ENCODE measurements at places on chromosomes 6 and 20.

DNA sequence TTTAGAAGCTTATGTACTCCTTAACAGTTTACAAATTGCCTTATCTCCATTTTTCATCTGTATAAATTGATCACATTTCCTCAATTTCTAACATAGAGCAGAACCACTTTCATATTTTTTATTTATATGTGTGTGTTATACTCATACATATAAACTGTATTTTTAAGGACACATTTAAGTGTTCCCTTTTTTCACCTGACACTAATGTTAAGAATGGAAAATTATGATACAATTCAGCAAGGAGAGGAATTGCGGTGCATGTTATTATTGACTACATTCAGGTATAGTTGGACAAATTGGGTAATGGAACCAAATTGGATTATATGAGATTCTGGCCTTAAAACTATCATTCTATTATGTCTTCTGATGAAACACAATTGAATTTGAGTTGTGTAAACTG is 479.1 kb upstream of the FLRT3 start:
- no peak for DNase-seq

GRCh38 chr20:15653396-15654207 is 919.6 kb downstream of the KIF16B start:
- no peak for DNase-seq

- DNase-seq, result no peak
Observed at GRCh38 chr20:38121741-38122140, 43.3 kb downstream of the TGM2 start.

GRCh38 chr6:17097982-17098381 is 3.9 kb upstream of the STMND1 start:
- no peak for DNase-seq

DNA sequence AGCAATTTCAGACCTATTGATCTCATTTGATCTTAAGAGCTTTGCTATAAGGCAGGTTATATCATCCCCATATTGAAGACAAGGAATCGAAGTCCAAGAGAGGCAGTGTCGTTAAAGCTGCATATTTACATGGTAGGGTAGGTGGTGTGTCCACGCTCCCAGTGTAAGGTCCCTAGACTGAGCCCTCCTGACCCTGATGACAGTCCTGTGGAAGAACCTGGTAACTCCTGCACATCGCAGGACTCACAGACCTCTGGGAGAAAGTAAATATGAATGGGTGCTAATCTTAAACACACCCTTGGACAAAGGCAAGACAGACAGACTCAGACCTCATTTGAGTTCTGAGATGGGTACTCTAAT is 602 bp upstream of the HLA-DPB1 start:
- no peak for DNase-seq
